GM12891 (cell line): ENCODE measurements at places on chromosomes 3 and 15.

DNA sequence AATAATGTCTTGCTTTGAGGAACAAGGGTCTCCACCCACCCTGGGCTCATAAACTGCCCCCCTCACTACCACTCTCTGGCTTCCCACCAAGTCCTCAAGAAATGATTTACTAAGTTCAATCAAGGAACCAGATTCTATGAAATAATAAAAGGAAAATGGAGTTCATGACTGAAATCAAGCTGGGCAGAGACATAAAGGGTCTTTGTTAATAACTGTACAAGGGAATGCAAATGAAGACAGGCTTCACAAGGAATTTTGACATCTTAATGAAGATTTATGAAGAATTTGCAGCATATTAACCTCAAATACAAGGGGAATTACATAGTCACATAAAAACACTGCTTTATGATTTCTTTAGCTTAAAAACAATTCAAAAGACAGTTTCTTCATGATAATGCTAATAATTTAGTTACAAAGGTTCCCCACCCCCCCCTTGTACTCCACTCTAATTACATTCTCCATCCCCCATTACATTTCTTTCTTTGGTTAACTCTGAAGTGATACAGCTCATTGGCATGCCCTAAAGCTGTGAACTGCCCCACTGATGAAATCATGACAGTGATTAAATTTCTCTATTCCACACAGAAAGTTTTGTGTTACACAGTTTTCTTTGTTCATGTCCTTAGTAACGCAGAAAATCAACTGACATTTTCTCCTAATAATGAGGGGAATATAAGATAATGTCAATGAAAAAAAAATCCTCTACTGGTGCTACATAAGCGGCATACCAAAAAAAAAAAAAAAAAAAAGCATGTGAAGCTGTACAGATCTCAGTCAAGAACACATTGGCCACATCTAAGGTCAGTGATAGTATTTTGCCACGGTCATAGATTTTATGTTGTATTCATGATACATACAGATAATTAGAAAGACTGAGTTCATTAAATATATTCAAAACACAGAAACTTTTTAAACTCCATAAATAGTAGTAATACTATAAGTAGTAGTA is 54.4 kb downstream of the WWTR1 start:
- DNase-seq, result no peak

DNA sequence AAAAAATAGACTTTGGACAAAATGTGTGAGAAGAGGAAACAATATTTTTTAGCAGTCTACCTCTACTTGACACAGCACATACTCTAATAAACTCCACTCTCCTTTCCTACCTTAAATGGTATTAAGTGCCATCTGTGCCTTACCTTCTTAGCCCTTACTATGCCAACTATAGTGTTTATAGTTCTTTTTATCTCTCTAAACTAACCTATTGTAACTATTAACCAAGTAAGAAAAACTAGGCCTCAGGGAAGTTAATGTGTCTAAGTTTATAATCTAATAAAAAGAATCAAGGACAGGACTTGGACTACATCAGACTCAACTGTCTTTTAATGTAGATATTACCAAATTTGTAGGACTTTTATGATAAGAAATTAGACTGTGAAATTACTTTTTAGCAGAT is 251.7 kb upstream of the ROBO2 start:
- no peak for DNase-seq

DNA sequence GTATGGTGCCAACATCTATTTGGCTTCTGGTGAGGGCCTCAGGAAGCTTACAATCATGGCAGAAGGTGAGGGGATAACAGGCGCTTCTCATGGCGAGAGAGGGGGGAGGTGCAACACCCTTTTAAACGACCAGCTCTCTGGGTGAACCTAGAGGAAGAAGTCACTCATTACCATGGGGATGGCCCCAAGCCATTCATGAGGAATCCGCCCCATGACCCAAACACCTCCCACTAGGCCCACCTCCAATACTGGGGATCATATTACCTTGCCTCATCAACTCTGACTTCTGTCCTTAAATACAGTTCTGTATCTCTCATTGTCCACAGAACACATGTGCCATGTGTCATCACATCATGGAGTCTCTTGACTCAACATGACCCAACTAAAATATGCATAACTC is 37.5 kb upstream of the CLRN1 start:
- DNase-seq, result no peak

- no peak for DNase-seq
These were observed 30.6 kb downstream of the POLG start for GRCh38 chr15:89303986-89304385.

- DNase-seq, result no peak
These were observed 3.6 kb downstream of the LSAMP start for GRCh38 chr3:116441652-116442051.

- no peak for DNase-seq
These were observed 32.5 kb upstream of the DCLK3 start for GRCh38 chr3:36796881-36797280.

- no peak for DNase-seq
These were observed 185.2 kb downstream of the ANXA2 start for GRCh38 chr15:60212536-60212935.

DNA sequence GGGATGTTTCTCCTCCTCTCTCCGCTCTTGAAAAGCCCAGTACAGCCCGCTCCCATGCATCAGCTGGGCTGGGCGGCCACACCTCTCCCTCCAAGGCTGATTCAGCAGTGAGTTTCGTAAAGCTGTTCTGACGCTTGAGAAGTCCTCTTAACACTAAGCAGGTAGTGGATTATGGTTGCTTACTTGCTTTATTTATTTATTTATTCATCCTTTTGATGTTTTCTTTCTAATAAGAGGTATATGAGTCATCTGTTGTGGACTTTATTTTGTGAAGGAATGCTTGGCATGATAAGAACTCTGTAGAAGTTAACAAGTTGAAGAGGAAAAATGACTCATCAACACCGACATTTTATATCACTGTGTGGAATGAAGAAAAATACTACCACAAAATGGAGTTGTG is 285.0 kb downstream of the SQOR start:
- no peak for DNase-seq
